Activated naive CD4-positive, alpha-beta T cell (primary cell): ENCODE measurements at places on chromosomes 2 and 18.
A peak's percentile ranks its signal among the peaks of the same experiment; 100 is the strongest.

- no peak for DNase-seq
These were observed 6.5 kb upstream of the CYBRD1 start for GRCh38 chr2:171515672-171516298.

- DNase-seq = no peak
These were observed 238.3 kb downstream of the PRKCE start for GRCh38 chr2:45889620-45890370.

DNA sequence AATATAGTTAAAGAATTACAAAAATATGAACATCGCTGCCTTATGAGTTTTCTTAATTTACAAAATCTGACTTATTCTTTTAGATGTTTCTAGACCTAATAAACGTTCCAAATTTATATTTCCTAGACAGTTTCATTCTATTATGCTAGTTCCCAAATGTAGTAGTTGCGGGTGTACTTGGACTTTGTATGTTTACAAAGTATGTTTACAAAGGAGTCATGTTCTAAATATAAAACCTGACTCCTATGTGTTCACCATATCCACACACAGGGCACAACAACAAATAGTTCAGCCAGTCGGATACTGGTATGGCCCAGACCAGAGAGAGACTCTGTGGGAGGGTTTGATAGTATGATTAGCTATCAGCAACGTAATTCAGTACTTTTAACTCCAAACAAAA lies 230.7 kb downstream of the KCNH7 start:
- no peak for DNase-seq

- DNase-seq = no peak
These were observed 12.6 kb upstream of the EPB41L3 start for GRCh38 chr18:5556310-5556974.

DNA sequence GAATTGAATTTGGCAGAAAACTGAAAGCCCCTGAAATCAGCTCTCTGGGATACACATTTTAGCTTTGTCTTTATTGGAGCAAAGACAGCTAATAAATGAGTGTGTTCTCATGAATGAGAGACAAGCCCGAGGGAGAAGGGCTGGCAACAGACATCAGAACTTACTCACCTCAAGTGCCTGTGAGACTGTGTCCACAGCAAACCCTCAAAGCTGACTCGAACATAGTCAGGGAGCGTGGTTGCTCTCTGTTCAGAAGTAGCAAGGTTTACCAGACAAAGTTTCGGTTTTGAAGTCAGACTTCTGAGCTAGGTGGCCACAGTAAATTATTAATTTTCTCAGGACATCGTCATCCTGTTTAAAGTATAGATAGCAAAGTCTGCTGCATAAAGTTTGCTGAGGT lies 207.9 kb downstream of the CMPK2 start:
- no peak for DNase-seq

DNA sequence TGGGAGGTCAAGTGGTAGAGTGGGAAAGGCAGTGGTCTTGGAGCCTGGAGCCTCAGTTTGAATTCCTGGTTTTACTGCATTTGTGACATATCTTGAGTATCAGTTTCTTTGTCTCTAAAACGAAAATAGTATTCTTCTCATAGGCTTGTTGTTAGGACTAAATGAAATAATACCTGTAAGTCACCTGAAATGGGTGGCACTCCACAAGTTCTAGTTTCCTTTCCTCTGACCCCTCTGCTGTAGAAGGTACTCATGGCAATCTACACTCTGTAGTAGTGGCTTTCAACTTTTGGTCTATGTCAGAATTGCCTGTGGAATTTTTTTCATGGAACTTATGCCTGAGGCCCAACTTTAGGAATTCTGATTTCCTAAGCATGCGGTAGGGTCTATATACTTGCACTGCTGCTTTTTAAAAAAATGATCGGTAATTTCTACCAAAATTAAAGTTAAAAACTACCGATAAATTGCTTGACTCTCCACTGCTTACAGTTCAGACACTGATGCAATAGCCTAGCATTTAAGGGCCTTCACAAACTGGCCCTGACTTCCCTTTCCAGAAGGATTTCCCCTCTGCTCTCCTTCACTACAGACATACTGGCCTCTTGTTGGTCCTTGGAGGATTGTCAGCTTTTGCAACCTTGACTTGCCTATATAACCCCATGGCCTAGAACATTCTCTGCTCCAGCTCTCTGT lies 47.2 kb downstream of the PLEK start:
- DNase-seq = no peak

GRCh38 chr2:9800975-9801726 lies 42.1 kb upstream of the TAF1B start:
- no peak for DNase-seq

DNA sequence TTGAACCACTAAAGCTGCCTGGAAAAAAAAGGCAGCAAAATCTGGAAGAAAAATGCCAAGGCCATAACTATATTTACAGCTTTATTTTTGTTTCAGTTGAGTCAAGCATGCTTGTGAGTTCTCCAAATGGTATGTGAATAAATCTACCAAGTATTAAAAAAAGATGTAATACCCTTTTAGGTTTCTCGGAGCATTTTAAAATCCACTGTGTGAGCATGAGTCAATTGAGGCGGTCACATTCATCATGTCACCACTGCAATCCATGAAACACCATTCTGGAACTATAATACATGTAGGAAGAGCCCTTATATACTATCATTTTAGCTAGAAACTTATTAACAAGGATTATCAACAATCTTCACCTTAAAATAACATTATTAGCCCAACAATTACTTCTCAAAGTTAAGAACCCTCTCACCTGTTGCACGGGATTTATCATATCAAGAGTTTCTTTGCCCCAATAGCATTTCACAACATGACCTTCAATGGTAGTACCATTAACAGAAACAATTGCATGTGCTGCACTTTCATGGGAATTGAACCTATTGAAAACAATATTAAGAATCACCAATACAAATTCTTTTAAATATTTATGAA lies 24.2 kb upstream of the C2orf42 start:
- DNase-seq = no peak

GRCh38 chr2:76679025-76679396 lies 843.2 kb downstream of the LRRTM4 start:
- DNase-seq = no peak

- no peak for DNase-seq
These were observed 29.8 kb upstream of the POMC start for GRCh38 chr2:25198209-25198525.

GRCh38 chr2:29261003-29261402 lies 145.8 kb downstream of the CLIP4 start:
- no peak for DNase-seq

DNA sequence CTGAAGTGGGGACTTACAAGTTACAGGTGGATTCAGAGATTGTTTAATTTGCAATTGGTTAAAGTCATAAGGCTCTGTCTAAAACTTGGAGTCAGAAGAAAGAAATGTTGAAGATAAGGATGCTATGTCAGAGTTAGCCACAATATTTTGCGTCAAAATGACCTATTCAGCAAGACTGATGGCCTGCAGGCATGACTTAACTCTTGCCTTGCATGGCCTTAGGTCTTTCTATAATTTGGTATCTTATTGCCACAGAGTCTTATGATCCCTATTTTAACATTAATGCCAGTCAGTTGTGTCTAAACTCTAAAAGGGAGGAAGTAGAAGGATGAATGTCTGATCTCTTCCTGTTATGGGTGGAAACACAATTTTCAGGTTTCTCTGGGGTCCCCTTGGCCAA lies 5.2 kb upstream of the COMMD1 start:
- DNase-seq = no peak

GRCh38 chr18:44342162-44342561 lies 338.5 kb upstream of the SETBP1 start:
- DNase-seq = no peak

GRCh38 chr18:59624369-59624765 lies 72.9 kb downstream of the CCBE1 start:
- no peak for DNase-seq

DNA sequence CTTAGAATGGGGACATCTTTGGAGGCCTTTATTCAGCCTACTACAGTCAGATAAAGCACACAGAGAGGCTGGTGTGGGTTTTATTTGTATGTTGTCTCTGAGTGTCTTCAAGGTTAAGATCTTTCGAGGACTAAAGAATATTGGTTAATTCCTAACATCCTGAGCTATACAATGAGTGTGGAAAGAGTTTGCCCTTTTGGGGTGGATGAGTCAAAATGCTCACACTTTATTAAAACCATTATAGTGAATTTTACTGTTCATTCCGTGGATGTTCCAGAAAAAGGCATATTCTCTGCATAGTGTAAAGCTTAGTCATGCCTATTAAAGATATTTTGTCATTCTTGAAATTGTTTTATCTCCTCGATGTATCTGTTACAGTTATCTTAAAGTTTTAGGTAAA lies 29.1 kb upstream of the SLC38A11 start:
- no peak for DNase-seq

- no peak for DNase-seq
These were observed 34.8 kb upstream of the LAMA1 start for GRCh38 chr18:7152440-7152839.

- DNase-seq = no peak
These were observed 60.5 kb downstream of the HK2 start for GRCh38 chr2:74894272-74894981.

GRCh38 chr2:70062270-70062669 lies 25.0 kb upstream of the PCBP1 start:
- DNase-seq = no peak

- DNase-seq = no peak
These were observed 154.3 kb downstream of the SEPTIN10 start for GRCh38 chr2:109459485-109459884.

DNA sequence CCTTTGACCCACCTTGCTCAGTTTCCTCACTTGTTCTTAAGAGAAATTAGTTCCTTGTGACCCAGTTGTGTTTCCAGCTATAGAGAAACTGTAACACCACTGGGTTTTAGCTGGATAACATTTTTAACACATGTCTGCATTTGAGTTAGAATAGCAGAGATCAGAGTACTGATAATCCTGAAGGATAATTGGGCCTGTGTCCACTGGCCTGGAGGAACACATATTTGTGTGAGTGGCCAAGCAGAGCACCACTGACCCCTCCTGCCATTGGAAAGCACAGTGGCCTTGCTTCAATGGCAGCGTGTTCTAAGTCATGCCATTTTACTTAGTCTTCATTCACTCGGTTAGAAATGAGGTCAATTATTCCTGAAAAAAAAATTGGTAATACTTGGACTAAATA lies 42.6 kb downstream of the PKP4 start:
- DNase-seq = no peak

GRCh38 chr18:76765649-76766048 lies 56.7 kb upstream of the ZNF236 start:
- DNase-seq = no peak

DNA sequence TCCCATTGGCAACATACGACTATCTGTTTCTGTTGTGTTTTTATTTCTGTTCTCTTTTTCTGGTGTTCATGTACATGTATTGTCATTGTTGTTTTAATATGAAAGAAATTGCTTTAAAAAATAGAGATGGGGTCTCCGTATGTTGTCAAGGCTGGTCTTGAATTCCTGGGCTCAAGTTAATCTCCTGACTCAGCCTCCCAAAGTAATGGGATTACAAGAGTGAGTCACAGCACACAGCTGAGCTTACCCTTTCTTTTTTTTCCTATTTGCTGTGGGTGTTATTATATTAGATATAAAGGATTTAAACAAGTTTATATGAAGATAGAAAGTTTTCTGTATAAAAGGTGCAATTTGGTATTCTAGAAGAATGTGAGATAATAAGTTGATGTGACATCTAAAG lies 554.6 kb downstream of the DSC3 start:
- no peak for DNase-seq

DNA sequence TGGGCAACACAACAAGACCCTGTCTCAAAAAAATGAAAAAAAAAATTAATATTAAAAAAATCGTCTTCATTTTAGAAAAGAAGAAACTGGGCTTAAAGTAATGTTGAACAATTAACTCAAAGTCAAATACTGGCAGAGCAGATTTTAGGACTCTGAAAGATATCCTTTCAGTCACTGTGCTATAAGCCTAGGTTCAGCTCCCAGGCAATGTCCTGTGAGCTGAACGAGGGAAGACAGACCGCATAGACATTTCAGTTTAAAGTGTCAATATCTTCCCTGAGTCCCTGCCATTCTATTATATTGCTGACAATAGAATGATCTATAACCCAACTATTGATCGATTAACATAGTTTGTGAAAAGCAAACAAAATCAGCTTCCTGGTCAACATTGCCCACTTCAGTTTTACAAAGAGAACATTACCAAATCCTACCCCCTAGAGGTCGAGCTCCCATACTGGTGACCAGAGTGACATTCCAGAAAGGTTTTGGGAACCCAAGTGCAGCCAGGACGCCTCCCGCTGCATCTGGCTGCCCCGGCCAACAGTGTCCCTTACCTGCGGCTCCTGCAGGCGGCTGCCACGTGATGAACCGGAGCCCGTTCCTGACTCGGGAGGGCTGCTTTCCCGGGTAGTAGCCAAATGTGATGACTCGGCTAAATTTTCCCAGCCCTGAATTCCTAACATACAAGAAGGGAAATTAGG lies 639 bp downstream of the MRO start:
- no peak for DNase-seq

GRCh38 chr2:7666596-7667259 lies 749.5 kb downstream of the RNF144A start:
- DNase-seq = no peak

DNA sequence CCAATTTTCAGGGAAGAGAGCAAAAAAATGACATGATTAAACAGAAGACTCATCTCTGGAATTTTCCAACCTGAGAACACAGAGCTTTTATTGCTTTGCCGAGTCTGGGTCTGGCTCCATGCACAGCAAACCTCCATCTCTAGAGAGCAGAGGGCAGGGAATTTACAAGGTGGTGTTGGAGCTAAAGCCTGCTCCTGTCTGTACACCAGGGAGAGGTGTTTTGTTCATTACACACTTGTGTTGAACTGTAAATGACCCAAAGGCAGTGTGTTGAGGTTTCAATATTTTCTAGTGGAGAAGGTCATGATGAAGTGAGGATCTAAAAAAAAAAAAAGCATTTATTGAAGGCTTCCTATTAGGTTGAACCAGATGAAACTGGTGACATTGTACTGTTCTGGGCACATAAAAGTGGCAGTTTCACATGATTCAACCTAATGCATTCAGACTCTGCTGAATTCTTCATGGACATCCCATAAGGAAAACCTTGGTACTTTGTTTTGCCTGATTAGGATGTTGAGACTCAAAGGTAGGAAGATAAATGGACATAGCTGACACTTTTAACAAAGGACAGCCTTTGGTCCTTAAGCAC lies 238.3 kb downstream of the CLIP4 start:
- DNase-seq = no peak

GRCh38 chr2:168336786-168337388 lies 89.5 kb upstream of the STK39 start:
- DNase-seq = peak; percentile 8

DNA sequence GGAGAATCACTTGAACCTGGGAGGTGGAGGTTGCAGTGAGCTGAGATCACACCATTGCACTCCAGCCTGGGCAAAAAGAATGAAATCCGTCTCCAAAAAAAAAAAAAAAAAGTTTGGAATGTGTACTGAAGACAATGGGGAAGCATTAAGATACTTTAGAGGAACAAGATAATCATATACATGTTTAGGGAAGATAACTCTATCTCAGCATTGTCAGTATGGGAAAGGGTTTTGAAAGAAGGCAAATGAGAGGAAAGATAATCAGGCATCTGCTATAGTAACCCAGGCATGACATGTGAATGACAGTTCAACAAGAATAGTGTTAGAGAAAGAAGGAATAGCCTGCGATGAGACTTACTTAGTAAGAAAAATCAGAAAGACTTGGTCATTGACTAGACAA lies 112.0 kb downstream of the ATAD2B start:
- no peak for DNase-seq
